ENCODE measurements at places on chromosomes 5 and 9.

DNA sequence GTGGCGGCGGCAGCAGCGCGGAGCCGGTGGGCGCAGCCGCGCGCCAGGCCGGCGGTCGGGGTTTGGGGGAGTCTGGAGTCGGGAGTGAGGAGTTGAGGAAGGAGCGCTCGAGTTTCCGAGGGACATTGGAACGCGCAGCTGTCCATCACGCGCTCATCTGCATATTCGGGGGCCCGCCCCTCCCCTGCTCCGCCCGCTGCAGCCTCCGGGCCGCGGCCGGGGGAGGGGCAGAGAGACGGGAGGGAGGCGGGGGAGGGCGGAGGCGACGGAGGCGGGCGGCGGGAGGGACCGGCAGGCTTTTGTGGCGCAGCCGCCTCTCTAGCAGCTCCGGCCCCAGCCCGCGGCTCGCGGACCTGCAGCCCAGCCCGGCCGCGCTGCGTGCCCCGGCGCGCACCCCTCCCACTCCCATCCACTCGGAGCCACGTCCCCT lies at the start of gene IRX2:
TSS of gene IRX2 (minus strand) at position 86 of the 430 bp plus-strand sequence. CDS start 264 bp downstream, outside the sequence.
- DNase-seq = no peak

DNA sequence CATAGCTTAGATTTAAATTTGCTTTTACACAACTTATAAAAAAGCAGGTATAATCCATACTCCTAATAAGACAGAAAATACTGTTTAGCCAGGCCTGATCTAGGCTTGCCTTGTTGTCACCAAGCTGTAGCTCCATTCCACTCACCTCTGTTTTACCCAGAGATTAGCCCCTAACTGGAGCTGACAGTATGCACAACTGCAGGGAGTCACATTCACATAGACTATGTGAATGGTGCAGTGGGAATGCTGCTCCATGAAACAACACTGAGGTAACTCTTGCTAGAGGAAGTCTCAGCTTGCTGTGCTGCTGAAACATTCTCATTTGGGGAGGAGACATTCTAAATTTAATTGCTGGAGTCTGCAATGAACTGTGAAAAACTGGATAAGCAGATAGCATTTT lies 209.1 kb downstream of the TMEM232 start:
- DNase-seq = no peak

DNA sequence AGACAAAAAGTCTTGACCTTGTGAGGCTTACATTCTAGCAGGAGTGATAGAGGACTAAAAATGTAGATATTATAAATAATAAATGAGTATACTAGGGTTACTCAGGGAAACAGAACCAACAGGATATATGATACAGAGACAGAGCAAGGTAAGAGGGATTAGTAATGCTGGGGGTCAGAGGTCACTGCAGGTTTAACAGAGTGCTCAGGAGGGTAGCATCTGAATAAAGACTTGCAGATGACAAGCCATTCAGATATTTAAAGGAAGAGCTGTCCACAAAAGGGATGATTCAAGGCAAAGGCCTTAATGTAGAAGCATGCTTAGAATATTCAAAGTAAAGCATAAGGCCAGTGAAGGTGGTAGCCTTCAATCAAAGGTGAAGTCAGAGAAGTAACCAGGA lies 65.6 kb upstream of the SEMA6A start:
- DNase-seq = no peak

DNA sequence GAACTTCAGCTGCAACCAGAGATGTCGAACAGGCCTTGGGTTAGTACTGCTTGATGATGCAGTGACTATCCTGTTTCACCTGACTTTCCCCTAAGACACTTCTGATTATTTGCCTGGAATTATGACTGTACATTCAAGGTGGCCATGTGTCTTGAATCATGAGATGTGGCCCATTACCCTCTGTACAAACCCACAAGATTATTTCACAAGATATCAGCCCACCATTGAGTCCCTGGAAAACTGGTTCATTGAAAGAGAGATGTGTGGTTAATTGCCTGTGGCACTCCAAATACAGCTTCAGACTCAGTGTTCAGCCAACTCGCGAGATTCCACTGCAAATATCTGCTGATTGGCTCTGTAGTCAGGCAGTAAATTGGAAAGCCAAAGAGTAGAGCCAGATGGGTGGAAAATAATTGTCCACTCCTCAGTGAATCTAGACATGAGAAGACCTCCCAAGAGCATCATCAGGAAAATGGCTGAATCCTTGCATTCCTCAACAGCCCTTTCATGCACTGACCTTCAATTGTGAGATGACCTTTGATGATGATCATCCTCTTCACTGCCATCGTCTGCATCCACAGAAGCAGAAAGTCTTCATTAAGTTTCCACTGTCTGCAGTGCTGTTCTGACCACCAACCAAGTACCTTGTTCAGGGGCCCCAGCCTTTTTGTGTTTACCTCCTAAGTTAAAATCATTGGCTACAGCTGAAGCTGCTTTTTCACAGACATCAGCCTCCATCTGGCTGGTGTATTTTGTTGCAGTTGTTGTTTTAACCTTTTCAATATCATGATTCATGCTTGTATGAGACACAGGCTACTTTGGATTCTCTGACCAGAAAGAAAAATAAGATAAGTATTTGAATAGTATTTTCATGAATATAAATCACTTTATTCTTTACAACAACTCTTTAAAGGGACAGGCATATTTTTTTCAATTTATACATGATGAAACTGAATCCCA lies 75.2 kb downstream of the ESM1 start:
- DNase-seq = no peak

GRCh38 chr9:90460220-90460619 lies 182.4 kb downstream of the DIRAS2 start:
- no peak for DNase-seq

- peak; percentile 62 for DNase-seq
These were observed 61.7 kb downstream of the MRPL36 start for GRCh38 chr5:1737790-1738405.

DNA sequence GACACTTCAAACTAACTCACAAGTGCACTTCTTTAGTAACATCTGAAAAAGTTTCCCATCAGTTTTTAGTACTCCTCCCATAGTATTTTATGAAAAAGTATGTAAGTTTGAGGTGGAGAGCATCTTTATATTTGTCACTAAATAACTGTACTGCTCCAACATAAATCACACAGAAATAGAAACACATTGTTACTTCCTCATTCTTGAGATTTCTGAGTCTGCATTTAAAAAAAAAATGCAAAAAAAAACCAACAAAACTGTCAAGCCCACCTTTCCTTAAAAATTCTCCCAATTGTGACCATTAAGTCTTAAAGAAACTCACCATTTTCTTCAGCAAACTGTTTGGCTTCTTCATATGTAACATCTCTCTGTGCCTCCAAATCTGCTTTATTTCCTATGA lies 18.7 kb downstream of the RAB14 start:
- no peak for DNase-seq

GRCh38 chr9:137276473-137277328 lies 825 bp upstream of the TOR4A start:
- no peak for DNase-seq

- no peak for DNase-seq
These were observed 177.6 kb downstream of the MUSK start for GRCh38 chr9:110846215-110846614.

DNA sequence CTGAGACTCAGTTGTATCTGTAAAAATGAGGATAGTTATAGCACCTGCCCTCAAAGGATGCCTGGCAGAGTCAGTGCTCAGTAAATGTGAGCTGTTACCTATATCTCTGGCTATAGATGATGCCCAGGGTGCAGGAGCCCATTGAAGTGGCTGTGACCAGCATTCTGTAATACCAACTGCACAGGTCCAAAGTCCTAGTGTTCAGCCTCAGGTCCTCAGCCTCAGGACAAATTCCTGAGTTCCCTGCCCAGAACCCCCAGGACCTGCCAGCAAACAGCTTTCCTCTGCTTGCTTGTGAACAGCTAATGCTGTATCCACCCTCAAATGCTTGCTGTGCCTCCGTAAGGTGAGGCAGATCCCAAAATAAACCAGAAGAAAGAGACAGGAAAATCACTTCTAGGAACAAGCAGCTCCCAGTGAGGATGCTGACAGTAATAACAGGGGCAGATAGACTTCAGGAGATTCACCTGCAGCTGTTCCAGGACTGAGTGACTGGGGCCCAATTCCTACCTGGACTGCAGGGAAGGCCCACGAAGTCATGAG lies 80.8 kb downstream of the SIL1 start:
- no peak for DNase-seq

GRCh38 chr5:5886812-5887486 lies 464.5 kb downstream of the ICE1 start:
- DNase-seq = peak; percentile 59

DNA sequence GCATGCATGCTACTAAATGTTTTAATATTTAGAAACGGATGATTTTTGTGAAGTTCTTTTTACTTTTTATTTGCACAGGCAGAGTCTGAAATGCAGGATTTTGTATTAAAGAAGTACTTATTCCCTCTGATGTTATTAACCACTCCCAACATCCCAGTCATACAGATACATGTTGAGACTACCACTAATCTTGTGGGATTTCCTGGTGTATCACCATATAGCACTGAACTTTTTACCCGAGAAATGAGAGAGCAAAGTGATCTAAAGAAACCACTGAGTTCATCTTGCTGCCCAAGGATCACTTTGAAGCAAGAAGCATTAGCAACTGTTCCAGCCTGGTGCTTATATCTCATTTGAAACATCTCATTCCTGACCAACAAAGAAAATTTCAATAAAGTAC lies 443.8 kb downstream of the BNC2 start:
- DNase-seq = no peak

DNA sequence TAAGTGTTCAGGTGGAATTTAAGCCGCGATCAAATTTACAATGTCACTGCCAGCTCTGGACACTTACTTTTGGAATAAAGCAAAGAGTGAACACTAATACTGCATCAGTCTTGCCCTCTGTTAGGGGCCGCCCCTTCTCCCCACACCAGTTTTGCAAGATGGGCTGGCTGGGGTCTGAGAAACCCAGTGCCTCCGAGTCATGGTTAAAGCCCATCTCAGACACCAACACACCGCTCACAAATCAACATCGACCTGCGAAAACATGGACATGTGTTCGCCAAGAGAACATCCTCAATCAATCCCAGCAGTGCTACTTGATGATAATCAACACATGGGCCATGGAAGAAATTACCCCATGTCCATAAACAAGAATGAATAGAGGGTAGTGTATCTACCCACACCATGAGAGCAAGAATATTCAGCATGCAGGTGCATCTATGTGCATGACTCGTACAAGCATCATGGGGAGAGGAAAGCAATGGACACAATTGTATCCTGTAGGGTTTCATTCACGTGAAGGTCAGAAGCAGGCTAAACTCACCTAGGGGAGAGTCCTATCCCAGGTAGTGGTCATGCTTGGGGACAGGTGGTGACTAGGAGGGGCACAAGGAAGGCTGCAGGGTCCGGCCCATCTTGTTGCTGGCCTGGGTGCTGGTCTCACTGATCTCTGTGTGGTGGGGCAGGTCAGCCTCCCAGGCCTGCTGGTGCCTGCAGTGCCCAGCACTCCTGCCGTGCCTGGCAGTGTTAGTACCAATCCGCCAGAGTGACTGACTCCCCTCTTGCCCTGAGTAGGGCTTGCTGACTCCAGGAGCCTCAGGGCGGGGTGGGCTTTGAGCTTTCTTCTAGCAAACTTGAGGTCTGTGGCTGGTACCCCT lies 5.0 kb downstream of the S1PR3 start:
- no peak for DNase-seq

DNA sequence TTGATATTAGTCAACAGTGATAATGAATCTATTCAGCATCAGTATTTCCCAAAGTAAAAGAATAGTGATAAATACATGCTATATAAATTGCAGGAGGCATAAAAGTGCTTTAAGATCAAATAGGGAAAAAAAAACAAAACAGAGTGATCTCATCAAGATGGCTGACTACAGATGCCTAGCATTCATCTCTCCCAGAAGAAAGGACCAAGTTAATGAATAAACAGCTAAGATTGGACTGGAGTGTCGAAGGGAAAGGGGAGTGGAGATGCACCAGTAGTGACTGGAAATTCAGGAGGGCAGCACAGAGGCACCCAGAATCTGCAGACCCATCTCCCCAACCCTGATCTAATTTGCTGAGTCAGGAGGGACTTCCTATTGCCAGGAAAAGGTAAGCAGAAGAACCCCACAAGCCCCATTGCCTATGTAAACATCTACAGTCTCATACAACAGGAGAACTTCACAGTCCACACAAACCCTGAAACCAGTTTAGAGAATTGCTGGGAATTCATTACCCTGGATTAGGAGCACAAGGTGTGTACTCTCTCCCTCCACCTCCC lies 699.4 kb downstream of the PTPRD start:
- no peak for DNase-seq

DNA sequence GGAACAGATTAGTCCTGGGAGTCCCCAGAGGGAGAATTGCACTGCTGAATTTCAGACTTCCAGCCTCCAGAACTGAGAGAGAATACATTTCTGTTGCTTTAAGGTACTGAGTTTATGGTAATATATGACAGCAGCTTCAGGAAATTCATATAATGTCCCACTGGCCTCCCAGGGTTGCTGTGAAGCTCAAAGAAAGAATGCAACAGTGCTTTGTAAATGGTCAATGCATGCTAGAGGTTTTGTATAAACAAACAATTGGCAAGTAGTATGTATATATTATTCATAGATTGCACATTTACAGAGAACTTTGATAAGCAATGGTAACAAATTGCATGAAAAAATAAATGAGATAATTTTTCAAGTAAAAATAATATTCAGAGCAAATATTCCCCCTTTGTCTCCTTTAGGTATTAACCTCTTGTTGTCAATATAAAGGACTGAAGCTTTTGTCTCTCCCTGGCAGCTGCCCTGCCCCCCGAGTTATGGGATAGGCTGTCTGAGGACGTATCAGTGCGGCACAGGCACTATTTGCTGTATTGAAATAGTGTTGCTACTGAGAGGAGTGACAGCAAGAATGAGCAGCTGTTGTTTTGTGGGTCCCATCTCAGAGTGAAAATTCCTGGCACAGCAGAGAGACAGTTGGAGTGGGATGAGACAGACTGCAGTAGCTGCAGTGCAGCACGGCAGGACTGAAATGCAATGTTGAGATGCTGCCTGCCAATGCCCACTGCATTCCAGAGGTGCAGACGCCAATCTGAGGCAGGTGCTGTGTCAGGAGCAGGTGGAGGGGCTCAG lies 194.2 kb upstream of the GLRA1 start:
- no peak for DNase-seq

- no peak for DNase-seq
These were observed 81.6 kb downstream of the NDUFS4 start for GRCh38 chr5:53642061-53642460.

DNA sequence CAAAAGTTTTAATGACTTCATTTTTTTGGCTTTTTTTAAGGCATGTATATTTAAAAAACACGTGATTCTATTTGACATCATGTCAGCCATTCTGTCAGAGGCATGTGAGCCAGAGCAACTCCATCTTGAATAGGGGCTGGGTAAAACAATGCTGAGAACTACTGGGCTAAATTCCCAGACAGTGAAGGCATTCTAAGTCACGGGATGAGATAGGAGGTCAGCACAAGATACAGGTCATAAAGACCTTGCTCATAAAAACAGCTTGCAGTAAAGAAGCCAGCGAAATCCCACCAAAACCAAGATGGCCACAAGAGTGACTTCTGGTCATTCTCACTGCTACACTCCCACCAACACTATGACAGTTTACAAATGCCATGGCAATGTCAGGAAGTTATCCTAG lies 1000.6 kb upstream of the DMAC1 start:
- DNase-seq = no peak

DNA sequence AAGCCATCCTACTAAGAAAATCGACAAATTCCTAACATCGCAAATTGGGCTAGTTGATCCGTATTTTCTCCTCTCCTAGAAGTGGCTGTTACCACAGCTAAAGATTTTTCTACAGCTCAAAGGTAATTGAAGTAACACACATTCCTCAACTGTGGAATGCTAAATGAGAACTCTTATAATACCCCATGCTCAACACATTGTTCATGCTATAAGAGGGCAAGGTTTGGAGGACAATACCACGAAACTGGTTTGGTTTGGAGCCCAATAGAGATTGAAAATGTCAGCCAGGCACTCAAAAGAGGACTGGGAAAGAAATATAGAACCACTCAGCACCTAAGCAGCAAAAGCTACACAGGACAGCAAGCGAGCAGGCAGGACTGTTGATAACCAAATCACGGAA lies 10.1 kb downstream of the TXN start:
- DNase-seq = no peak
